IPS DF 19.7 (cell line): ENCODE measurements at places on chromosomes 3 and 15.

GRCh38 chr15:83746231-83746630, 92.3 kb downstream of the ADAMTSL3 start:
- DNase-seq, result no peak

GRCh38 chr15:69389426-69389825, 24.7 kb upstream of the KIF23 start:
- DNase-seq, result no peak

- DNase-seq, result no peak
These were observed 11.6 kb downstream of the ETV5 start for GRCh38 chr3:186097317-186097662.

DNA sequence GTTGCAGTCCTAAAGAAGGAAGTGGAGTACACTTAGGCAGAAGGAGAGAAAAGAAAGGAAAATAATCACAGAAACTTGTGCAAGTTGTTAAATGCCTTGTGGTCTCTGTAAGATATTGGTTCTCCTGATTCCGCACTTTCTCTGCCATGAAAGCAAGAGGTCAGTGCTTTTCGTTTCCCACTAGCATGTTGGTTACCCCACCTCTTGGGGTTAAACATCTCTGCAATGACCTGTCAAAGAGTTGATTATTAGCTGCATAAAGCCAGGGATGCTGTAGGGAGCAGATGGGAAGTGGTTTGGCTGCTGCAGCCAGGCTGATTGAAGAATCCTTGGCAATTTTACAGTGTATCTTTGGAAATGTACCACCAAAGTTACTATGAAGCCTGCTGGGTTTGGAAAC, 33.3 kb downstream of the ZNF609 start:
- DNase-seq, result no peak
